ENCODE measurements at places on chromosomes 5 and 9.

DNA sequence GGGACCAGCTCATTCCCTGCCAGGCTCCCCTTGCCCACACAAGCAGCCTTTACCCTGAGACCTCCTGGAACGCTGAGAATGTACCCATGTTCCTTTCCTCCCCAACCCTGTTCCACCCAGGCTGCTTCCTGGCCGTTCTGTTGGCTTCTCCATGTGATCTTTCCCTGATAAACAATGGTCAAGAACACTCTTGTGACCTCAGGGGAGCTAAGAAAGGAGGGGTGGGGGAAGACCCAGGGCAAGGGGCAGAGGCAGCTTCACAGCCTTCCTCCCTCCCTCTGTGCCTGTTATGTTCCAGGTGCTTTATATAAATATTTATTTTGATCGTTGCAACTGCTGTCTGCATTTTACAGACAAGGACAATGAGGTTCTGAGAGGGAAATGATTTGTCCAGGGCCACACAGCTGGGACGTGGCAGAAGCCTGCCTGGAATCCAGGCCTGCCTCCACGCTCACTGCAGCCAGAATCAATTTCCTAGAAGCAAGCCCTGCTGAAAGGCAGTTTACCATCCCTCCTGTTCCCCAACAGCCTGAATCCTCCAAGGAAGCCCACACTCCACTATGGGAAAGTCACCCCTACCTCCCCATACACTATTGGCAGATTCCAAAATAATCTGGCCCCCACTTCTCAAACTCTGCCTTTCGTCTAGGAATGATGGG lies 3.9 kb downstream of the SHROOM1 start:
- DNase-seq: no peak

DNA sequence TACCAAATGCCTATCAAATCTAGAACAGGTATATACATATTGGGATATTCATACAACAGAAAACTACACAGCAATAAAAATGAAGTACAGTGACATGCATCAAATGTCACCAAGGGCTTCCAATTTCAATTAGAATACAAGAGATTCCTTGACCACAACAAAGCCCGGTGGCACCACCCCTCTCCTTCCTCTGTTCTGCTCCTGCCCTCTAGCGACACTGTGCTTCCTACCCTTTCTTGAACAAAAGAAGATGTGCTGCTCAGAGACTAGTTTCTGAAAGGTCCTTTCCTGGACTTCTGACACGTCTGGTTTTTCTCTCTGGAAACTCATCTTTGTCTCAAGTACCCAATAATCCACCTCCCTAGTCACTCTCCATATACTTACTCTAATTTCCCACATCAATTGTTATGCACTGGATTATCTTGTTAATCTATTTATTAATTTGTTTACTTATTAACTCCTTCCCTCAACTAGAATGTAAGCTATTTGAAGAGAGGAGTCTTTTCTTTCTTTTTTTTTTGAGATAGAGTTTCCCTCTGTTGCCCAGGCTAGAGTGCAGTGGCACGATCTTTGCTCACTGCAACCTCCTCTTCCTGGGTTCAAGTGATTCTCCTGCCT lies 70.4 kb upstream of the CTSV start:
- peak; percentile 32 for DNase-seq

- DNase-seq: no peak
These were observed 31.4 kb downstream of the TLX3 start for GRCh38 chr5:171340491-171340890.

GRCh38 chr5:72076621-72077300 lies 30.5 kb upstream of the MAP1B start:
- no peak for DNase-seq

- DNase-seq: no peak
These were observed 51.5 kb downstream of the FGF1 start for GRCh38 chr5:142634216-142635011.

- DNase-seq: no peak
These were observed 45.6 kb downstream of the FOXI1 start for GRCh38 chr5:170151097-170151831.

DNA sequence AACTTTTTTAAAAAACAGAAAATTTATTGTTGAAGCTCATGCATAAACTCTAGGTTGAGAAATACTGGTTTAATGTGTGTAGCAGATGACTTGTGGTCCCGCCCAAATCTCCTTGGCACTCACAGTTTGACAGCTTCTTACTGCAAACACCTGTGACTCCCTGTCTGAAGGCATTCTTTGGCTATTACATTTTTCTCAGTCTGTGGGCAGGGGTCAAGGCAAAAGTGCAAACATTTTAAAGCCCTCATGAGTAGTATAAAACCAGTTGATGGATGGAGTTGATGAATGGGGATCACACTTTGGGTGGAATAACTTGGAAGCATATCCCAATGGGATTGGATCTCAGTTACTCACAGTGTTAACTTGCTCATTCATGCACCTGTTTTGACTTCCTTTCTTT lies 1007.0 kb upstream of the NUDT12 start:
- DNase-seq: no peak

DNA sequence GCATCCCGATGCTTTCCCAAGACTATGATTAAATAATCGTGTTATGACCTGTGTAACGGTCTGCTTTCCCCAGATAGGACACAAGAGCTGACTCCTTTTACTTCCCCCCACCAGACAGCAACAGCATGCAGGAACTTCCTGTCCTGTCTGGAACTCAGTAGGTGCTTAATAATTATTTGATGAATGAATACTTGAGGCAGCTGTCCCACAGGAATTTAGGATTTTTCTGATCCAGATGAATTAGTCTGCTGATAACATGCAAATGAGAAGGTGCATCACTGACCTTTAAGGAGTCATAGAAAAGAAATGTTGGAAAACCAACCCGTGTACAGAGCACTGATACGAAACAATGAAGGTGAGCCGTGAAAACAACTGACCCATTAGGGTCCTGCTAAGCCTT lies 12.2 kb downstream of the RNF130 start:
- no peak for DNase-seq

GRCh38 chr9:106956971-106957370 lies 94.0 kb downstream of the ZNF462 start:
- no peak for DNase-seq

DNA sequence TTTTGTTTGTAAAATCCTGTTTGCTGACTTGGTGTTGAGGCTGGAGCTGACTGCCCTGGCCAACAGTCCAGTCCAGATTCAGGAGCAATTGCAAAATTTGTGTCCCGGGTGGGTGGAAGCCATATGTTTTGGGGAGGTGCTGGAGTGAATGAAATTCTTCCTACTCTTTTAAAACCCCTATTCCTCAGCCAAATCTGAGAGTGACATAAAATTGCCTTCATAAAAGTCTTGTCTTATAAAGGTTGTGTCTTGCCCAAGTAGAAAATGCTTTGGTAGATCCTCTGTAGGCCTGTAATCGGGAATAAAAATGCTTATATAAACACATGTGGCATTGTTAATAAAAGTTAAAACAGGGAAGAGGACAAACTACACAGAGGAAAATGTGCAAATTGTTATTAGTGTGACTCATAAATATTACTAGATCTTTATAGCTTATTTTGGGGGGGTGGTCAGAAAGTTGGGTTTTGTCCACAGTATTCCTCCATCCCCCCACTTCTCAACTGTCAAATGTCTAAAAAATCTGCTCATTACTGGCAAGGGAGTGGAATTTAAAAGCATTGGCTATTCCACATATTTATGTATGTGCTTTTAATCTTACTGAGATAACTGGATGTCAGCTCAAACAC lies 45.6 kb downstream of the NNT start:
- DNase-seq: no peak

GRCh38 chr5:7245121-7245651 lies 150.8 kb upstream of the ADCY2 start:
- DNase-seq: no peak

GRCh38 chr5:91032125-91032524 lies 351.0 kb downstream of the ARRDC3 start:
- no peak for DNase-seq

DNA sequence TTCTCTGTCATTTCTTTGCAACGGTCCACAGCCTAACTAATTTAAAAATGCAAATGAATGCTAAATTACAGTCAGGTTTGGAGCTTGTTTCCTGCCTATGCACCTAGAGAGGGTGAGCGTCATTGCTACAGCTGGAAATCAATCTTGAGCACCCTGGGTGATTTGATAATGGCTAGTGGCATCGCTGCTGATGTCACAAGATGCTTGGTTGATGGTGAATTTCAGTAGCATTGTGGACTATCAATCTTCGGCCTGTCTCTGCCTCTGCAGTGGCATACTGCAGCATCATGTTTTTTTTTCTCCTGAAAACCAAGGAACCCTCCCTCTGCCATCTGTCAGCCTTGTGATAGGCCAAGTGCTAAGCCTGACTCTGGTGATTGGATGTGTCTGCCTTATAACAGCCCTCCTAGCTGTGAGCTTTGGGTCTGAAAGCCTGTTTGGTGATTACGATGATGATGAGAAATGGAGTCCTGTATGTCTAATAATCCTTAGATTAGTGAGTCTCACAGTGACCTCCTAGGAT lies 75.3 kb downstream of the NMUR2 start:
- DNase-seq: no peak

GRCh38 chr5:72494623-72495124 lies 12.5 kb downstream of the ZNF366 start:
- no peak for DNase-seq

DNA sequence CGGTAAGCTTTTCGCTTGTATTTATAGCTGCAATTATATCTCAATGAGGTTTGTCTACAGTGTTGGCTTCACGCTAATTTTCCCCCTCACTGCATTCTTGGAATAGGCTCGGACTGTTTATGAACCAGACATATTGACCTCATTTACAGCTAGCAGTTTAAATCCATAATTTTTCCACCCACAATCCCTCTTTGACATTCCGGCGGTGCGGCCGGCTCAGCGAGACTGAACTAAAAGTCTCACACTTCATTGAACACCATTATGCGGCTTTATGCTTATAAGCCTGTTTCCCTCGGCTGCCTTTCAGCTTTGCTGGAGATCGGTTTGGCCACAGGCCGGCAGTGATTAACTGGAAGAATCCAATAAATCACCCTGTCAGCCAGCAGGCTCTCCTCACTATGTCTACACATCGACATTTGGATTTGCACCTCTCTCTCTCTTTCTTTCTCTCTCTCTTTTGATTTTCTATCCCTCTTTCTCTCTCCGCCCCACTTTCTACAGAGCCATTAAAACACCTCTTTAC lies 315.0 kb upstream of the TLE4 start:
- DNase-seq: no peak

DNA sequence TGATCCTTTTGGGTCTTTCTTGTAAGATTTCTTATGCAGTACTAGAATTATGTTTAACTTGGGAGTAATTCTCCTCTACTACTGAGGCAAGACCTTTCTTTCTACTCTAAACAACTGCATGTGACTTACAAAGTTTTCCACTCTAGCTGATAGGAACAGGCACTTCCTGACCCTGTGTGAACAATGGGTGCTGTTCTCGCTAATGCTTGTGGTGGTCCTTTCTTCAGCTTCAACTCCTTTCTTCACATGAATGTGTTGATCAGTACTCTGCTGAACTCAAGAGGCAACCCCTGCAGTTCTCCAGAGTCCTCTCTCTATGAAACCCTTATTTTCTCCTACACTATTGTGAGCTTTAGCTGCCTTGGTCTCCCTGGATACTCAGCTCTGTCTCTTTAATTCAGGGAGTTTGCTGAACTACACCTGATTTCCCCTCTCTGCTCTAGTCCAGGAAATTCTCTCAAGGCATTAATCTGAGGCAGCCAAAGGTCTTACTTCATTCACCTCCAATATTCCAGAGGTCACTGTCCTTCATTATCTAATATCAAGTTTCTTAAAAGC lies 484.6 kb upstream of the PIK3R1 start:
- no peak for DNase-seq

- no peak for DNase-seq
These were observed 371.0 kb downstream of the CSNK1G3 start for GRCh38 chr5:123882965-123883345.

GRCh38 chr5:75363111-75363510 lies 26.1 kb downstream of the HMGCR start:
- DNase-seq: no peak

- DNase-seq: no peak
These were observed 31.7 kb downstream of the ITK start for GRCh38 chr5:157212307-157212706.

- DNase-seq: no peak
These were observed 247.4 kb downstream of the ARL15 start for GRCh38 chr5:54062958-54063357.

GRCh38 chr9:93143830-93144530 lies 9.9 kb upstream of the NINJ1 start:
- peak; percentile 34 for DNase-seq

DNA sequence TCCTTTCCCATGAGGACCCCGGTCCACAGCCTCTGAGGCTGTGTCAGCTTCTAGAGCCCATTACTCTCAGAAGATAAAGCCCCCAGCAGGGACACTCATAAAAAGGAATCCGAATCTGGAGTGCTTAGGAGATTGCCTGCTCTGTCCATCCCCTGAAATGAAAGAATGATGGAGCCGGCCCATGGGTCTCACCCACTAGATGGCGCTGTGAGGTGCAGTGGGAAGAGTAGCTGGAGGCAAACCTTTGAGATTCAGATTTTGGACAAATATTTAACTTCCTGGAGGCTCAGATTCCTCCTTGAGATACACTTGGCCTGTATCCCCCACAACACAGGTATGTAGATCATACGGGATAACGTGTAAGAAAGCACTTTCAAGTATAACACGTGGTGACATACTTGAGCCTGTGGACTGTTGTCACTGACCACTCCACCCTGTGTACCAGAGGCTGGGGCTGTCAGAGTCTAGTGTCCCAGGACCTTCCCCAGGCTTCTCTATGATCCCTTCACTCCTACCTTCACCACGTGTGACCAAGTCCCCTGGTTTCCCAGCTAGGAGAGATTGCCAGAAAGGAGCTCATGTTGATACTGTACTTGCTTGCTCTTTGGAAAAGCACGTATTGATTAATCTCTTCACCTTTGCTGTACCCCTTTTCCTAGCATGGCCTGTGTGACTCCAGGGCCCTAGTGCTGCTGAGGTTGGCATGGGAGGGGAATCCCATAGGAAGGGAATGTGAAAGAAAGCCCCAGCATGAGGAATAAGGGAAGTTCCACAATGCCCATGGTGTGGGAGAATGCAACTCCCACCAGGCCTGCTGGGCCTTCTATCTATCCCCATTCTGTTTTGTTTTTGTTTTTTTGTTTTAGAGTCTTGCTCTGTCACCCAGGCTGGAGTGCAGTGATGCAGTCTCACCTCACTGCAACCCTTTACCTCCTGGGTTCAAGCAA lies 32.1 kb downstream of the TRMO start:
- peak; percentile 55 for DNase-seq

- no peak for DNase-seq
These were observed 95.8 kb downstream of the ANKRD18B start for GRCh38 chr9:33619666-33620404.

- peak; percentile 39 for DNase-seq
These were observed 244.4 kb downstream of the MAST4 start for GRCh38 chr5:66840511-66841013.
